ENCODE measurements at places on chromosomes 3 and 15.

GRCh38 chr3:184537885-184538665 lies 23.5 kb upstream of the EPHB3 start:
- DNase-seq, result no peak

DNA sequence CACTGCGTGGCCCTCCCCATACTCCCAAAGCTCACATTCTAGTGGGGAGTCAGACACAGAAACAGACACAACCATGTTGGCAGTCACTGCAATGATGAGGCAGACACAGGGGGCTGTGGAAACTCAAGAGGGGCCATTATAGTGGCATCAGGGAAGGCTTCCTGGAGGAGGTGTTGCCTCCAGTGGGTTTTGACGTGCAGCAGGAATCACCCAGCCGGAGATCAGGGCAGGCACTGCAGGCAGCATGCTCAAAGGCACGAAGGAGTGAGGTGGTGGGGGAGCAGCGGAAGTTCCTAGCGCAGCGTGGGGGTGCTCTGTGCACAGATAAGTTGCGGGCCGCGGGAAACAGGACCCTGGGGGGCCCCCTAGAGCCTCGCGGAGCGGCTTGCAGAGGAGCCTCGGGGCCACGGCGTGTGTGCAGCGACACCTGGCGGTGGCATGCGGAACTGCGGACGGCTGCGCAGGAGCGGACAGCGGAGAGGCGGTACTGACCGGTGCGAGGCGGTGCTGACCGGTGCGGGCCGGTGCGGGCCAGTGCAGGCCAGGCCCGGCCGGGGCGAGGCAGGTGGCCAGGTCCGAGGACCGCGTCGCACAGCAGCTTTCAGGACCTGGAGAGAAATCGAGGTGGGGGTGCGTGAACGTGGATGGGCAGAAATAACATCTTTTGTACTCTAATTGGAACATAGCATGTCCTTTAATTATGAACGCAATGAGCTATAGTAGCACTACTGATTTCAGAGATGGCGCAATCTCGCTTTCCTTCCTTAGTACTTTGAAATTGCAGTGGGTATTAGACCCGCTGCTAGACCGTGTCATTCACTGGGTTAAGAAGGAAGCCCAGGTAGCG lies 101.5 kb downstream of the FBLN2 start:
- DNase-seq, result peak; percentile 84

GRCh38 chr3:146221276-146221675 lies 29.6 kb downstream of the PLSCR4 start:
- DNase-seq, result no peak

- DNase-seq, result no peak
Measured at GRCh38 chr15:29670266-29670665, 152.0 kb downstream of the TJP1 start.

GRCh38 chr3:123449102-123449996 lies 459 bp upstream of the ADCY5 start:
- peak; percentile 20 for DNase-seq

DNA sequence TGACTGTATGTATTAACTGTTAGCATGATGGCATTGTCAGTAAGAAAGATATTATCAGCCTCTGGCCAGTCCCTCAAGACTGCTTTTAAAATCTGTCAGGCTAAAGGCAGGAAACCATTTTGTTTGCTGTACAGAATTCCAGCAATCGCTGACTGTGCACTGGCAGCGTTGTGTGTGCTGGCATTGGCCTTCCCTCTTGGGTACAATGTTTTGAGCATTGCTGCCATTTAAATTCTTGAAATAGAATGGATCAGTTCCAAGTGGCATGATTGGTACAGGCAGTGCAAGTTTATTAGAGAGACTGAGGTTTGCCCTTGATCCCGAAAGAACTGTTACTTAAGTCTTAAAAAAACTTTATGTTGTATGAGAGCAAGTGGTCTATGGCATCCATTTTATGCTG lies 788.7 kb downstream of the OTOL1 start:
- no peak for DNase-seq

DNA sequence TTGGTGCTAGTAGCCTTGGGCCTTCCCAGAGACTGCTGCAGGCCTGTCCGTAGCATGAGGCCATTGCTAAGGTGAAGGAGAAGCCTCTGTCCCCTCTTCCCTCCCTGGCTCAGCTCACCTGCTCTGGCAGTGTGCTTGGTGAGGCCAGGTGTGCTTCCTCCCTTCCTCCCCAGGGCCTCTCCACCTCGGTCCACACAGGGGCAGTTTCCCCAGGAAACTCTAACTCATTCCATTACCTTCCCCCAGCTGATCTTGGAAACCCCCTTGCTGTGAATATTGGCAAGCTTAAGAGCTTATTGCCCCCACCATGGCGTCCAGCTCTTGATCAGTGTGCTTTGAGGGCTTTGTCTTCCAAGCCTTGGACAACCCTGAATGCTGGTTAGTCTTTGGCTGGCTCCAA lies 52.7 kb downstream of the ZNF445 start:
- no peak for DNase-seq

DNA sequence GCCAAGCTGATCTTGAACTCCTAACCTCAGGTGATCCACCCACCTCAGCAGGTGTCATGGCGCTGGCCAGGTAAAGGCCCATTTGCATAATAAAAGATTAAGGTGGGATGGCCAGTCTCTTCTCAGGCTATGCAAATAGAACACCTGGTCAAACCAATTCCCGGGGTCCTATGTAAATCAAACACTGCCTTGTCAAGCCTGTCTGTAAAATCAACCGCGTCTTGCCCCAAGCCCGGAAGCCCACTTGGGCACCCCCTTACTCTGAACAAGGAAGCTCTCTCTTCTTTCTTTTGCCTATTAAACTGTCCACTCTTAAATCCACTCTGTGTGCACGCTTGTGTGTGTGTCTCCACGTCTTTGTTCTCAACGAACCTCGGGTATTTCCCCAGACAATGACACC lies 13.0 kb upstream of the POC1A start:
- DNase-seq, result no peak

DNA sequence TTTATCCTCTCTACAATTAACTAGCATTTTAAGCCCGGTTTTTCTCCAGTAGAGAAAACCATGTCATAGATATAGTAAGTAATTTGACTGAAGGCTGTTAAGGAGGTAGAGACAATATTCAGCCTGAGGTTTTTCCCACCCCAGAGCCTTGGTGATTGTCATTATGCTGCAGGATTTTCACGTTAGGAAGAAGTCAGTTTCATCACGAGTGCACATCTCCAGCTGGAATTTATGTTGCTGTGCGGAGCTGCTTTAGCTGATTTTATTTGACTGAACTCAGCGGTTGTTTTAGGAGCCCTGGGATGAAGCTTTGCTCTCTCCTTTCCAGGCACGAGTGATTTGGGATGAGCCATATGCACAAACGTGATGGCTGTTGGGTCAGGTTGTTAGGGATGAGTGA lies 271.3 kb upstream of the RGMA start:
- no peak for DNase-seq

DNA sequence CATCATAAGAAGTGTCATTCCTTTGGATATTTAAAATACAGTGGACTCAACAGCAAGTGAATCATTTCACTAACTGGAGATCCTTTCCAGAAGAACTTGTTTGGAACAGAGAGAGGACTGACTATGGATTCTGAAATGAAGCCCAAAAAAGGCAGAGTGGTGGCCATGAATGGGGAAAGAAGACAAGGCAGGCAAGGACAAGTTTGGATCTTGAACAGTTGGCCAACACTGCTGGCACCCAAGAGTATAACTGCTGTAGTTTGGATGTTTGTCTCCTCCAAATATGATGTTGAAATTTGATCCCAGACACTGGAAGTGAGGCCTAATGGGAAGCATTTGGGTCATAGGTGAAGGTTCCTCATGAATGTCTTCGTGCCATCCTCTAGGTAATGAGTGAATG lies 686.9 kb downstream of the GRM7 start:
- DNase-seq, result no peak

- DNase-seq, result no peak
Measured at GRCh38 chr15:87841426-87841998, 415.0 kb downstream of the NTRK3 start.

DNA sequence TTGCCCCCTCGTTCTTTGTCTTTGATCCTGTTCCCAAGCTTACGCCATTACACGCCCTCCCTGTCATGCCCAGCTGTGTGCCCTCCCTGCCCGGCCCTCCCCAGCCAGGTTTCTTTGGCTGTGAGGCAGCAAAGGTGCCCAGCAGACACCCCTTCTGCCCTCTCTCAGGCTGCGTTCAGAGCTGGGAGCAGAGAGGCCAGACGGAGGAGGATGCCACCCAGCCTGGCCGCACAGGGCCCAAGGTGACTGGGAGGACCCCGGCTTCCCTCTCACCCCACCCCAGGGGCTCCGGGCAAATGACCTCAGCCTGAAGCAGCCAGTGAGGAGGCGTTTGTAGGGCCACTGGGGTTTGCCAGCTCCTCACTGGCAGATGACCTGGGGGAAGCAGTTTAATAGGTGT lies 30.8 kb upstream of the LACTB start:
- DNase-seq, result no peak

GRCh38 chr3:46674031-46674845 lies 19.2 kb downstream of the ALS2CL start:
- peak; percentile 15 for DNase-seq
